Activated naive CD8-positive, alpha-beta T cell treated with anti-CD3 and anti-CD28 coated beads for 36 hours (primary cell): ENCODE measurements at places on chromosomes 11 and 22.

DNA sequence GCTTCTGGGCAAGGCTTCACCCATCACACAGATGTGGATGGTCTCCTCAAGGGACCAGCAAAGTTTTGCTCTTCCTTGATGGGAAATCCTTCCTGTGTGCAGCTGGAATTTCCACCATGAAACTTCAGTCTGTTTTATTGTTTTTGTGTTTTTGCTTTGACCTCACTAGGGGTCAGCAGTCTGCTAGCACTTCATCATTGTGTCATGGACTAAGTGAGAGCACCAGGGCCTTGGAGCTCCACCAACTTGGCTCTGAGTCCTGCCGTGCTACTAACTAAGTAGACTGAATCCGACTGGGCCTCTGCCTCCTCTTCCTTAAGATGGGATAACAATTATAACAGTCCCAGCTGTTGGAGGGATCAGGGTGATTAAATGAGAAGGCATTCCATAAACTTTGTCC lies 305.8 kb upstream of the NCAM1 start:
- DNase-seq, result no peak

DNA sequence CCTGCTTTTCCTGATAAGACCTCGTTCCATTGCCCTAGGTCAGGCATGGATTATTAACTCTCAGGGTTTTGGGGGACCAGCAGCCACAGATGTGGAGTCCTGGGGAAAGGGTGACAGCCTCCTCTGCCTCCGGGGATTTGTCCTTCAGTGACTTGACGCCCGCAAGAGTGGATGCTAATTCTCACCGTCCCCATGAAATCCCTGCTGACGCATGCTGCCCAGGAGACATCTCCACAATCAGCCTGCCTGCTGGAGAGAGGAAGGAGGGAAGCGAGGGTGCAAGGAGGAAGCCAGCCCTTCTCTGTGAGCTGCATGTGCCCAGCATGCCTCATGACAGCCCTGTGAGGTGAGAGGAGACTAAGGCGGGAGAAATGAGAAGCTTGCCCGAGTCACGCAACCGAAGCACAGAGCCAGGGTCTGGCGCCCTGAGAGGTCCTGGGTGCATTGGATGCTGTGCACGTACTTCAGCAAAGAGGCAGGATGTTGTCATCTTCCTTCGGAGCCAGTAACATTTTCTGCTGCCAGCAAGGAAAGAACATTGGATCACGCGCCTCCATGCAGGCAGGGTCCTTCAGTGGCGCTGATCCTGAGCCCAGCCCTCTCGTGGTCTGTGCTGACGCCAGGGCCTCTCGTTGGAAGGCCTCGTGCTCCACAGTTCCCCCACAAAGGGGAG lies 27.3 kb upstream of the KRTAP5-6 start:
- no peak for DNase-seq

DNA sequence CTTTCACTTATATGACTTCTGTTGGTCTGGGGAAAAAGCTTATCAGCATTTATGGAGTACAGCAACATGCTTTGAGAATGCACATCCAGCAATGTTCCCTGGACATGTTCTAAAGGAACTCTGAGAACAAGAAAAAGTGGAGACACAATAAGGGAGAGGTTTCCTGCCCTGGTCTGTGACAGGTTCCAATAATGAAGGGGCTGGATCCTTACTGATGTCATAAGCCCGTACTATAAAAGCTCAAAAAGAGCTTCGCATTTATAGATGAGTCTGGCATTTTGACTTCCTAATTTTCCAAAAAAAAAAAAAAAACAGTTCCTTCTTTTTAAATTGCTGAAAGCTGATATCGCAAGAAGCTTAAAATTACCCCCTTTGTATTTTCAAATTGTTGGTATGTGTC lies 129.1 kb downstream of the MPPED2 start:
- DNase-seq, result no peak

DNA sequence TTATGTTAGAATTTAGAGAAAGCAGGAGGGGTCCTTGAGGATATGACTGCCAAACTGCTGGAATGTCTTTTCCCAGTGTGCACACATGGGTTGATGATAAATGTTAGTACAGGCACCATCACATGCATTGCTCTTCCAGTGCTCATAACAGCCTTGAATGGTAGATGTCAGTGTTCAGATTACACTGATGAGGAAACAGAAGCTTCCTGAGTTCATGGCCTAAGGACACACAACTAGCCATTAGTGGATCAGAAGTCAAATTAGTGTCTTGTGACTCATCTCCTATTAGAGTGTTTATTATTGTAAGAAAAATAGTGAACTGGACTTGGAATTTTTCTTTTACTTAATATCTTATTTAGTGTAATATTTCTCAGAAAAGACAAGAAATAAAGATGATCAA lies 241.5 kb downstream of the DDX10 start:
- no peak for DNase-seq

DNA sequence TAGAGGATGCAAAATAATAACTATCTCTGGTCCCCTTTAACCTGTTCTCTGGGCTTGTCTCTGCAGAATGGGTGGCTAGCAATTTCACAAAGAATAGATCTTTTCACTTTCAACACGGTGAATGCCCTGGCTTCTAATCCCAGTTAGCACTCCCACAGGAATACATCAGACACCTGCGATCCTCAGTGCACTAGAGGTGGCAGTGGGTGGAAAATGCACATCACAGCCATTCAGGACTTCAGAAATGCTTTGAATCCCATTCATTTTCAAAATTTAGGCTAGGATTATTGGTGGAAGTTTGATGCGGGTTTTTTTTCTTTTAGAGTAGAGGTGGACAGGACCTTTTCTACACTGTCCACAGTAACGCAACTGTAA lies 55.1 kb downstream of the OPCML start:
- DNase-seq, result no peak

DNA sequence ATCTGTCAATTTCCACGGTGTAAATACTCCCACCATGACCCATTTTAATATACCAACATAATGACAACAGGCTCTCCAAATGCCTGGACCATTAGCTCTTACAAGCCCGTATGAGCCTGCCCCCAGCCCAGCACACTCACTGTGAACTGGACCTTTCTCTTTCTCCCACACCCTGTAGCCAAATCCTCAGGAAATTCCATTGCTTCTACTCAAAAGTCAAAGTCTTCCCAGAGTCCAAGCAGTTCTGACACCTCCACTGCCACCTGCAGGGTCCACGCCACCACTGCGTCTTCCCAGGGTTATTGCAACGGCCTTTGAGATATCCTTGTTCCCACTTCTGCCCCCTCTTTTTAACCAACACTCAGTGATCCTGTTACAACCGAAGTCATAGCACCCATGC lies 110.1 kb upstream of the ASPHD2 start:
- DNase-seq, result no peak

GRCh38 chr11:48011798-48012391 lies 31.5 kb downstream of the PTPRJ start:
- peak; percentile 57 for DNase-seq

GRCh38 chr11:106495046-106495445 lies 417.6 kb downstream of the AASDHPPT start:
- no peak for DNase-seq

DNA sequence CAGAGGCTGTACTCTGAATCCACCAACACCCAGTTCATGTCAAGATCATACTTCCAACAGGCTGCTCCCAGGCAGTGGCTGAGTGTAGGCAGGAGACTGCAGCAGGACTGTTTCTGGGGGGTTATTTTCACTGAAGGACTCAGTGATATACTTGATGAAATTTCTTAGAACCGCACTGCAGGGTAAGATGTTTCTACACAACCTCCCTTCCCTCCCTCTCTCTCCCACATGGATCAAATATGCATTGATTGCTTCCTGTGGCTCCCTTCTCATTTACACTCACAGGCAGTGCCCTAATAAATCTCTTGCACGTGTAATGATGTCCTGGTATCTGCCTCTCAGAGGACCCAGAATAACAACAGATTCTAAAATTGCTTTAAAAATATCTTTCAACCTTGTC lies 251.3 kb upstream of the CCDC179 start:
- no peak for DNase-seq

DNA sequence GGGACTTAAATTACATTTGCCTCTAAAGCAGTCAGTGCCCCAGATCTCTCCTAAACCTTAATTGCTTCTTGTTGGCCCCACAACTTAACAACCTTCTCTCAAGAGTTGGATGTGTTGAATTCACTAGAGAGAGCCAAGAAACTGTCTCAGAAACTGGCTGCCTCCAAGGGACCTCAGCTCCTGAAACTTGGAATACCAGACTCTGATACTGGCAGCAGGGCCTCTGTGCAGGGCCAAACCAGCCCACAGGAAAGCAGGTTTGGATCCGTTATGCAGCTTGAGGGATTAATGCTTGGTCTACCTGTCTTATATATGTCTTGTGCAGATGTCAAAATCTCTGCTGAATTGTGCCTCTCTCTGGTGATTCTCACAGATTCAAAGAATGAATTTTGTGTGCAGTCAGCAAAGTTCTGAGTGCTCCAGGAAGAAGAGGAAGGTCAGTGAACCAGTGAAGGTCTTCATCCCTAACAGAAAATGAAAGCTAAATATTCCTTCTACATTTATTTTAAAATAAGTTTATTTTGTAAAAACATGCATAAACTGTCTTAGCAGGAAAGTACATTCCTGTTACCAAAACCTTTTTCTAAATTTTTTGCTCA lies 70.8 kb downstream of the LIF start:
- DNase-seq, result no peak

- DNase-seq, result no peak
Measured at GRCh38 chr11:5700421-5701054, 10.9 kb downstream of the TRIM22 start.

DNA sequence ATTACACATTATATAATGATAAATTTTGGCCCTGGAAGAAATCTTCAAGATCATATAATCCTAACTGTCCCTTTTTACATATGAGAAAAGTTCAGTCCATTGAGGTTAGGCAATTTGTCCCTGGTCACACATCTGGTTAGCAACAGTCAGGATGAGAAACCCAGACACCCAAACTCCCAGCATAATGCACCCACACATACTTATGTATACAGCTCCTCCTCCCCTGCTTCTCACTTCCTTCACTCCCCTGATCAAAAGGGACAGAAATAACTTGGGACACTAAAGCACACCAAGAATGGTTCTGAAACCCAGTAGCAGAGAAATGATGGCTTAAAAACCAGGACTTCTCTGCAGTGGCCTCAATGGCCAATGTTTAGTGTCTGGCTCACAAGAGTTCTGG lies 11.1 kb downstream of the NUMA1 start:
- no peak for DNase-seq

GRCh38 chr11:110908401-110909105 lies 196.3 kb upstream of the ARHGAP20 start:
- DNase-seq, result no peak

DNA sequence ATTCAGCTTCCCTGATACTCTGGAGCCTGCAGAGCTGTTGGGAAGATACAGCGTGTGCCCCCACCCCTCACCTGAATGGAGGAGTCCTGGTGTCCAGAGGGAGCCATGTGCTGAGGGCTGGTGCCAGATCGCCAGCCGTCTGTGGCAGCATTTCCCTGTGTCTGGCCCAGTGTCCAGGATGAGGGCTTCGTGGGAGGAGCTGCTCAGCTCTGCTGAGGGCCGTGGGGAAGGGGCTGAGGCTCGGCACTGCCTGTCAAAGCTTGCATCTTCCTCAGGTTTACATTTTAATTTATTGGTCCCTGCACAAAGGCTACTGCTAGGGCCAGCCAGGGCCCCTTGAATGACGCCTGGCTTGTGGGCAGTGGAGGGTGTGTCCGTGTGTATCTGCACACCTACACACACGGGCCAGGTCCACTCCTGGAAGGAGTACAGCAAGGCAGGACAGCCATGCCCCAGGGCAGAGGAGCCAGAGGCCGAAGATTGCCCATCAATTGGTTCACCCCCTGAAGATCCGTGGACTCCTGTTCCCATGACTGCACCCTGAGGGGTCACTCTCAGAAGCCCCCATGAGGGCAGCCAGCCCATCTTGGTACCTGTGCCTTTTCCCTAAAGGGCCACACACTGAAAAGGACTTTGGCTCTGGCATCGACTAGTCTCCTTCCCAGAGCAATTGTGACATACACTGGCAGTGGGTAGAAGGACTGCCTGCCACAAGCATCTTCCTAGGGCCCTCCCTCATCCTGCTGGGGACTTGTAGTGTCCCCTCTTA lies 107.7 kb upstream of the PARVA start:
- DNase-seq, result no peak
